ENCODE measurements at places on chromosomes 16 and 17. TPM values are rescaled to one million over a fixed set of nuclear protein-coding genes. Genes with fewer than 3 reads are reported as not detected.

PRDM7 gene
- total RNA-seq, result not detected

GRCh38 chr17:75899353-75899752, 2.6 kb upstream of the TRIM65 start:
- no peaks in the 10 kb centered on the region for H3K27me3 ChIP-seq
- DNase-seq, result no peak
- H3K36me3 ChIP-seq, result peaks cover 12% of the 10 kb centered on the region
- H3K4me3 ChIP-seq, result no peak overlapping the region

WNT3 gene
- 0.12 TPM for total RNA-seq

- peak overlapping the region; percentile 100 for H3K27ac ChIP-seq
- peak overlapping the region; percentile 94 for H3K4me3 ChIP-seq
- peak; percentile 98 for DNase-seq
- H3K4me1 ChIP-seq, result peaks cover 57% of the 10 kb centered on the region
- no peaks in the 10 kb centered on the region for H3K27me3 ChIP-seq
These were observed 4.4 kb downstream of the FMNL1 start for GRCh38 chr17:45225964-45226530.

ITGAL gene
- 210 TPM for total RNA-seq

ST3GAL2 gene
- 16.6 TPM for total RNA-seq

- H3K4me3 ChIP-seq, result no peak overlapping the region
- H3K4me1 ChIP-seq, result no peaks in the 10 kb centered on the region
- peaks cover 3% of the 10 kb centered on the region for H3K27me3 ChIP-seq
- DNase-seq, result no peak
- no peak overlapping the region for H3K27ac ChIP-seq
- no peaks in the 10 kb centered on the region for H3K36me3 ChIP-seq
These were observed 8.0 kb upstream of the MYH13 start for GRCh38 chr17:10380631-10381408.

GRCh38 chr16:22022151-22022550, 14.2 kb downstream of the MOSMO start:
- no peak for DNase-seq
- H3K36me3 ChIP-seq, result no peaks in the 10 kb centered on the region
- no peak overlapping the region for H3K27ac ChIP-seq
- H3K4me1 ChIP-seq, result peaks cover 35% of the 10 kb centered on the region
- H3K27me3 ChIP-seq, result no peaks in the 10 kb centered on the region

GRCh38 chr16:19361587-19361986, 56.1 kb upstream of the TMC5 start:
- H3K27me3 ChIP-seq, result peaks cover 3% of the 10 kb centered on the region
- no peaks in the 10 kb centered on the region for H3K36me3 ChIP-seq
- no peak overlapping the region for H3K4me3 ChIP-seq
- no peak for DNase-seq
- H3K4me1 ChIP-seq, result no peaks in the 10 kb centered on the region

GRCh38 chr17:72273289-72274056, 152.7 kb downstream of the SOX9 start:
- no peaks in the 10 kb centered on the region for H3K36me3 ChIP-seq
- no peak for DNase-seq
- no peak overlapping the region for H3K4me3 ChIP-seq
- H3K27ac ChIP-seq, result no peak overlapping the region
- no peaks in the 10 kb centered on the region for H3K4me1 ChIP-seq

GDPD1 gene
- 2.7 TPM for total RNA-seq

WDR45B gene
- total RNA-seq, result 74.1 TPM

DNA sequence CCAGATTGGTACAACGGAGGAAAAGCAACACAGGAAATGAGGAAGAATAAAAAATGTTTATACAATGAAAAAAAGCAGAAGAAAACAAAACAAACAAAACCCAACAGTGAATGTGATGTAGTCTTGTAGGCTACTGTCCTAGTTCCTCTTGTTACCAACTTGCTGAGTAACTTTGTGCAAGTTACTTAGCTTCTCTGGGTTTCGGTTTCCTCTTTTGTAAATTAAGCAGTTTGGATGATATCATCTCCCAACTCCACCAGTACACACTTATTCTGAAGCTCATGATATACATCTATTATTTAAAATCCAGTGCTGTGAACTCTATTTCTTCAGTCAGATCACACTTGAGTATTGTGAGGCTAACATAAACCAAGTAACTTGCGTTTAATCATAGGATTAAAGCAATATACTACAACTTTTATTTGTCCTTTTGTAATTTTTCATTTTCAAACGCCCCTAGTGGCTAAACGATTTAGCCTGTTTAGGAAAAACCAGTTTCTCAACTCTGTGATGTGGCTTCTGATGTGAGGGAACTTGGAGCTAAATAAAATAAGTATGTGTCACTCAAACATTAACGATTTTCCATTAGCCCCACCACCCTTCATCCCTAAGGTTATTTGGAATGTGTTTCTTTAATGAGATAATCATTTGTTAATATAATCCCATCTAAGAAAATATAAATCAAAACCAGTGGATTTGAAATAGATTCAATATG, 1.4 kb upstream of the UNK start:
- H3K4me3 ChIP-seq, result peak overlapping the region; percentile 91
- H3K4me1 ChIP-seq, result peaks cover 52% of the 10 kb centered on the region
- peak overlapping the region; percentile 100 for H3K27ac ChIP-seq
- peaks cover 1% of the 10 kb centered on the region for H3K27me3 ChIP-seq
- peaks cover 21% of the 10 kb centered on the region for H3K36me3 ChIP-seq
- DNase-seq, result no peak

- no peak for DNase-seq
- H3K36me3 ChIP-seq, result no peaks in the 10 kb centered on the region
- no peaks in the 10 kb centered on the region for H3K4me1 ChIP-seq
- no peak overlapping the region for H3K4me3 ChIP-seq
These were observed 587.6 kb downstream of the CDH11 start for GRCh38 chr16:64534180-64534780.

DNA sequence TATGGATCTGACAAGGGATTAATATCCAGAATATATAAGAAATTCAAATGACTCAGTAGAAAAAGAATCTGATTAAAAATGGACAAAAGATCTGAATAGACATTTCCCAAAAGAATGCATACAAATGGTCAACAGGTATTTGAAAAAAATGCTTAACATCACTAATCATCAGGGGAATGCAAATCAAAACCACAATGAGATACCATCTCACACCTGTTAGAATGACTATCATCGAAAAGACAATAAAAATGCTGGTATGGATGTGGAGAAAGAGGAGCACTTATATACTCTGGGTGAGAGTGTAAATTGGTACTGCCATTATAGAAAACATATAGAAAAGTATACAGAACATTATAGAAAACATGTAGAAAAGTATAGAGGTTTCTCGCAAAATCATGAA, 16.4 kb upstream of the HS3ST2 start:
- no peak for DNase-seq
- peaks cover 19% of the 10 kb centered on the region for H3K27me3 ChIP-seq
- no peak overlapping the region for H3K4me3 ChIP-seq
- H3K4me1 ChIP-seq, result no peaks in the 10 kb centered on the region
- H3K27ac ChIP-seq, result no peak overlapping the region
- no peaks in the 10 kb centered on the region for H3K36me3 ChIP-seq

DNA sequence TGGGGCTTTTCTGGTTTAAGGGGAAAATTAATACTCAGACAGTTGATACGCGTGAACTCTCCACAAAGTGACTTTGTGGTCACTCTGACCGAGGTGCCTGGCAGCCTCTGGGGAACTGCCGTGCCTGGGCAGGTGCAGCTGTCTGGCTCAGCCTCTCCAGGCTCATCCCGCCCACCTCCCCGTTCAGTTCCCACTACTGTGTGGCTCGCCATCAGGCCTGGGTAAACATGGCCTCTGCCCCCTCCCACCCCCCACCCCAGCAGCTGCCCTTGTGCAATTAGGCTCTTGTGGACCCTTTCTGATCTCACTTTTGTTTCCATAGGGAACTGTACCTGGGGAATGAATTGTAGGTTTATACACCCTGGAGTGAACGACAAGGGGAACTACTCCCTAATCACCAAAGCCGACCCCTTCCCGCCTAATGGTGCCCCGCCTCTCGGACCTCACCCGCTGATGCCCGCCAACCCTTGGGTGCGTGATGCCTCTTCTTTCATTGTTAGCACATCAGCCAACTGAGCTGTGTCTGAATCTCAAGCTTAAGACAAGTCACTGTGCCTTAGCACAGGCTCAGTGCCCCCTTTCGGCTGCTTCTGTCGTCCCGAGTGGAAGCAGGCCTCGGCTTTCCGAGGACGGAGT, 27.8 kb downstream of the ZC3H18 start:
- no peak overlapping the region for H3K4me3 ChIP-seq
- peaks cover 40% of the 10 kb centered on the region for H3K36me3 ChIP-seq
- peak overlapping the region; percentile 10 for H3K27ac ChIP-seq
- no peaks in the 10 kb centered on the region for H3K27me3 ChIP-seq
- H3K4me1 ChIP-seq, result peaks cover 11% of the 10 kb centered on the region

DNA sequence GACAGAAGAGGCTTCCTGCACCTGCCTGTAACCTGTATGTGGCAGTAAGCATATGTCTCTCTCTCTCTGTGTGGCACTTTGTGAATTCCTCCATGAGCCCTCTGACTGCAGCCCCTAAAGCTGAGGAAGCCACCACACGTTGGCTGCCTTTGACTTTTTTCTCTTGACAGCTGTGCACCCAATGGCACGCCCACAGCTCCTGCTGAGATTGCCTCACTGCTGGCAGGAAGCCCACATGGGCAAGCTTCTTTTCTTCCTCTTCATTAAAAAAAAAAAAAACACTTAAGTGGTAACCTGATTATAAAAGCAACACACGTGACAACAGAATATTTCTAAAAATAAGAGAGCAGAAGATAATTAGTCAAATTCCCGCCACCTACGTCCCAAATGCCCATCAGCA, 34.0 kb upstream of the PIRT start:
- no peak overlapping the region for H3K27ac ChIP-seq
- no peak overlapping the region for H3K4me3 ChIP-seq
- DNase-seq, result no peak

GRCh38 chr17:6506679-6507231, 49.6 kb downstream of the PITPNM3 start:
- H3K4me3 ChIP-seq, result no peak overlapping the region
- no peak for DNase-seq
- no peaks in the 10 kb centered on the region for H3K4me1 ChIP-seq
- H3K27ac ChIP-seq, result no peak overlapping the region

DPEP3 gene
- total RNA-seq, result 0.11 TPM

SLC38A8 gene
- total RNA-seq, result not detected

ABCA5 gene
- 14.4 TPM for total RNA-seq

DNA sequence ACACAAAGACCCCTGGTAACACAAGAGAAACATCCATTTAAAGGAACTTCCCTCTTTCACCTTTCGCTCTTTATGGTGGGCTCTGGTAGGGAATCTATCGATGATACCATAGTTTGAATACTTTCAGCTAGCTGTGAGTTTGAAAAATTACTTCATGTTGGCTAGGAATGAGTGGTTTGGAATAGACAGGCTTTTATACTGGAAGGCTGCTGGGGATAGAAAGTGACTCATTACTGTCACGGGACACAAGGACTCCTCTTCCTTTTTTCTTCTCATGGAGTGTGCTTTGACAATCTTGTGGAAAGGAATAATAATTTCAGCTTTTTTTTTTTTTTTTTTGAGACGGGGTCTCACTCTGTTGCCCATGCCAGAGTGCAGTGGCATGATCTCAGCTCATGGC, 76.9 kb downstream of the CYB561 start:
- H3K4me3 ChIP-seq, result no peak overlapping the region
- H3K36me3 ChIP-seq, result no peaks in the 10 kb centered on the region
- no peak for DNase-seq
- H3K4me1 ChIP-seq, result no peaks in the 10 kb centered on the region
- no peak overlapping the region for H3K27ac ChIP-seq

DNA sequence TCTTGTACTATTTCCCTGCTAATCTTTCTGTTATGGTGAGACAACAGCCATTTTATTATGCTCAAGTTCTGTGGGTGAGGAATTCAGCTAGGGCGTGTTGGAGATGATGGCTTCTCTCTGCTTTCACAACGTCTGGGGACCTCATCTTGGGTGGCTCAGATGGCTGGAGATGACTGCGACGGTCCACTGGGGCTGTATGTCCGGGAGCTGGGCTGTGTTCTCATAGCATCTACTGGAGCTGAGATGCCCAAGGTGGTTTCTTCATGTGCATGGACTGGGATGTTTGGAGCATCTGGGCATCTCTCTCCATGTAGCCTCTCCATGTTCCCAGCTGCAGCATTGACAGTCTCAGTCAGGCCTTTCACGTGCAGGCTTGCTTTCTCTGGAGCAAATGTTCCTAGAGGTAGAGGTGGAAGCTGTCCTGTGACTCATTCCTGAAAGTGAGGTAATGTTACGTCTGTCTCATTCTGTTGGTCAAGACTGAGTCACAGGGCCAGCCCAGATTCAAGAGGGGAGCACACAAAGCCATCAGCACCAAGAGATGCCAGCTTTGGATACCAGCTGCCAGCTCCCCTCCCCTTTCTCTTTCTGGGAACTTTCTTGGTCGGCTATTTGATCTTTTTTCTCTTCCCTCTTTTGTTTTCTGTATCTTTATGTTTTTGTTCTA, 96.2 kb downstream of the RAP1GAP2 start:
- no peak overlapping the region for H3K4me3 ChIP-seq
- H3K27me3 ChIP-seq, result no peaks in the 10 kb centered on the region
- DNase-seq, result peak; percentile 30
- no peaks in the 10 kb centered on the region for H3K36me3 ChIP-seq
- H3K4me1 ChIP-seq, result peaks cover 7% of the 10 kb centered on the region

GPR139 gene
- not detected for total RNA-seq

CHST6 gene
- not detected for total RNA-seq

RUNDC3A gene
- total RNA-seq, result 0.11 TPM

OGFOD1 gene
- total RNA-seq, result 64.1 TPM

ZNF597 gene
- 1.9 TPM for total RNA-seq

KRTAP2-2 gene
- total RNA-seq, result not detected

DNA sequence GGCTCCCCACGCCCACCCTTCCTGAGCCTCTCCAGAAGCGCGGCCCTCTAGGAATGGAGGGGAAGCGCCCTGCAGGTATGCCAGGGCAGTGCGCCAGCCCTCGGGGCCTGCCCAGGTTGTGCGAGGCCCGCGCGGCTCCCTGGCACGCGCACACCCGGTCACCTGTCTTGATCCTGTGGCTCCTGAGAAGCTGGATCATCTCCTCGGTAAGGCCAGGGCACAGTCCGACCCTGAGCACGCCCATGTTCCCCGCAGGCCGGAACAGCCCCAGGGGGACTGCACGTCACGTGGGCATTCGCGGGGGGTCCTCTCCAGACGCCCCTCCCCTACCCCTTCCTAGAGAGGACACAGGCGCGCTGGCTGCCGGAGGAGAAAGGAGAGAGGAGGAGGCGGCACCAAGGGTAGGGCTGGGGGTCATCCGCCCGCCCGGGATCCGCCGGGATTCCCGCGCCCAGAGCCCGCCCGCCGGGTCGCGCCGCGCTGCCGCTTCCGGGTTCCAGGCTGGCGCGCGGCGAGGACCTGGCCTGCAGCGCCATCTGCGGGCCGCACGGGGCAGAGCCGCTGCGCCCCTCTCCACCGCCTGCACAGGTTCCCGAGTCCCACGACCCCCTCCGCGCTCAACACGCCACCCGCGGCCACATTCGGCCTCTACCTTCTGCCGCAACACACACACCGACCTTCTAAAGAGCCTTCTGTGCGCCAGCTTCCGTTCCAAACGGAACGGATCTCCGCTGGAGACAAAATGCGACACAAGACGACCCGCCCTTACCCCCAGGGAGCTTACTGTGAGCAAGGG, at the start of gene RAD51D:
Gene RAD51D, minus strand, starts transcription at position 491 of the 796 bp plus-strand sequence. Its CDS starts 247 bp downstream, at position 244.
- H3K36me3 ChIP-seq, result peaks cover 23% of the 10 kb centered on the region
- peak; percentile 90 for DNase-seq
- H3K4me1 ChIP-seq, result peaks cover 33% of the 10 kb centered on the region

TAC4 gene
- total RNA-seq, result not detected

- no peaks in the 10 kb centered on the region for H3K36me3 ChIP-seq
- DNase-seq, result no peak
- H3K4me3 ChIP-seq, result no peak overlapping the region
- H3K27ac ChIP-seq, result no peak overlapping the region
- peaks cover 2% of the 10 kb centered on the region for H3K4me1 ChIP-seq
- H3K27me3 ChIP-seq, result no peaks in the 10 kb centered on the region
These were observed 58.4 kb upstream of the MTMR4 start for GRCh38 chr17:58572846-58573245.
